Gastrocnemius medialis (tissue), 4 donors: ENCODE measurements at places on chromosomes 2 and 18.

GRCh38 chr2:70557171-70557838, 3.7 kb upstream of the TGFA start:
- peaks cover 7% of the 10 kb centered on the region for H3K4me1 ChIP-seq
- H3K27me3 ChIP-seq, result peaks cover 14% of the 10 kb centered on the region
- H3K27ac ChIP-seq, result no peak overlapping the region
- H3K36me3 ChIP-seq, result no peaks in the 10 kb centered on the region
- no peak for DNase-seq

DNA sequence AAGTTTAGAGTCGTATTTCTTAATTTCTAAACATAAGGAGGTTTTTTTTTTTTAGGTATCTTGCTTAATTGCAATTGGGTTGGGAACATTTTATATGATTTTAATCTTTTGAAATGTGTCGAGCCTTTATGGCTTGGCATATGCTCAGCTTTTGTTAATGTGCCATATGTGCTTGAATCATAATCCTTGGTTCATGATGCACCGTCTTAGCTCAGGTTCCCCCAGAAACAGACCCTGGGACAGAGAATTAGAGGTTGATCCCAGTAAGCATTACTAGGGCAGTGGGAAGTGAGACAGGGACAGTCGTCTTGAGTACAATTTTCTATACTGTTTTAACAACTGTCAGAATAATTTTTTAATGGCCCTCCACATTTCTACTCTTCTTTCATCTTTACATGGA, 9.3 kb downstream of the CHCHD5 start:
- H3K36me3 ChIP-seq, result peaks cover 22% of the 10 kb centered on the region
- no peak for DNase-seq
- no peak overlapping the region for H3K4me3 ChIP-seq
- H3K27ac ChIP-seq, result no peak overlapping the region
- H3K4me1 ChIP-seq, result peaks cover 4% of the 10 kb centered on the region

GRCh38 chr2:96565111-96565510, 28.6 kb downstream of the ARID5A start:
- H3K27ac ChIP-seq, result no peak overlapping the region
- DNase-seq, result no peak

- H3K27me3 ChIP-seq, result peaks cover 12% of the 10 kb centered on the region
- no peak overlapping the region for H3K27ac ChIP-seq
- DNase-seq, result no peak
- H3K4me1 ChIP-seq, result no peaks in the 10 kb centered on the region
- H3K4me3 ChIP-seq, result no peak overlapping the region
Observed at GRCh38 chr18:72542984-72543356, 1.2 kb downstream of the CBLN2 start.

- no peak overlapping the region for H3K27ac ChIP-seq
- H3K36me3 ChIP-seq, result no peaks in the 10 kb centered on the region
- no peaks in the 10 kb centered on the region for H3K4me1 ChIP-seq
- H3K4me3 ChIP-seq, result no peak overlapping the region
- DNase-seq, result no peak
Observed at GRCh38 chr18:74082742-74083556, 64.7 kb downstream of the FBXO15 start.

- no peak for DNase-seq
- no peak overlapping the region for H3K4me3 ChIP-seq
- H3K27me3 ChIP-seq, result no peaks in the 10 kb centered on the region
- no peaks in the 10 kb centered on the region for H3K36me3 ChIP-seq
Observed at GRCh38 chr18:70453058-70453775, 164.4 kb downstream of the SOCS6 start.

DNA sequence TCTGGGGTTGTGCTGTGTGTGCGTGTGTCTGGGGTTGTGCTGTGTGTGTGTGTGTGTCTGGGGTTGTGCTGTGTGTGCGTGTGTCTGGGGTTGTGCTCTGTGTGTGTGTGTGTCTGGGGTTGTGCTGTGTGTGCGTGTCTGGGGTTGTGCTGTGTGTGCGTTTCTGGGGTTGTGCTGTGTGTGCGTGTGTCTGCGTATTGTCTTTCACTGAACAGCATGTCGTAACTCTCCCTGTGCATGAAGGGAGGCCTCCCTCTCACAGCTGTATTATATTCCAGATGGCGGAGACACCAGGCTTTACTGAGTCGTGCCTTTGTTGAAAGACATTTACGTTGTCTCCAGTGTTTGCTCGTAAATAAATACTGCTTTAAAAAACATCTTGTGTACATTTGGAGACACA, 5.9 kb downstream of the ACKR3 start:
- H3K4me1 ChIP-seq, result peaks cover 23% of the 10 kb centered on the region
- DNase-seq, result no peak
- no peak overlapping the region for H3K4me3 ChIP-seq
- peaks cover 2% of the 10 kb centered on the region for H3K36me3 ChIP-seq
- no peaks in the 10 kb centered on the region for H3K27me3 ChIP-seq

GRCh38 chr2:140383781-140384180, 1603.6 kb upstream of the NXPH2 start:
- no peak overlapping the region for H3K27ac ChIP-seq
- no peaks in the 10 kb centered on the region for H3K4me1 ChIP-seq
- H3K27me3 ChIP-seq, result no peaks in the 10 kb centered on the region
- no peak for DNase-seq

- H3K4me3 ChIP-seq, result no peak overlapping the region
- no peaks in the 10 kb centered on the region for H3K4me1 ChIP-seq
- H3K27ac ChIP-seq, result no peak overlapping the region
- H3K27me3 ChIP-seq, result no peaks in the 10 kb centered on the region
- DNase-seq, result no peak
- H3K36me3 ChIP-seq, result no peaks in the 10 kb centered on the region
Observed at GRCh38 chr2:33735096-33735495, 136.0 kb upstream of the FAM98A start.

GRCh38 chr2:186695081-186695756, 1.4 kb downstream of the FAM171B start:
- DNase-seq, result no peak
- H3K36me3 ChIP-seq, result no peaks in the 10 kb centered on the region
- H3K27ac ChIP-seq, result no peak overlapping the region
- peak overlapping the region; percentile 58 for H3K4me3 ChIP-seq
- no peaks in the 10 kb centered on the region for H3K4me1 ChIP-seq

- no peak for DNase-seq
- no peaks in the 10 kb centered on the region for H3K4me1 ChIP-seq
- H3K27me3 ChIP-seq, result no peaks in the 10 kb centered on the region
- H3K4me3 ChIP-seq, result no peak overlapping the region
- no peaks in the 10 kb centered on the region for H3K36me3 ChIP-seq
Observed at GRCh38 chr2:72841462-72842125, 15.8 kb upstream of the EXOC6B start.

DNA sequence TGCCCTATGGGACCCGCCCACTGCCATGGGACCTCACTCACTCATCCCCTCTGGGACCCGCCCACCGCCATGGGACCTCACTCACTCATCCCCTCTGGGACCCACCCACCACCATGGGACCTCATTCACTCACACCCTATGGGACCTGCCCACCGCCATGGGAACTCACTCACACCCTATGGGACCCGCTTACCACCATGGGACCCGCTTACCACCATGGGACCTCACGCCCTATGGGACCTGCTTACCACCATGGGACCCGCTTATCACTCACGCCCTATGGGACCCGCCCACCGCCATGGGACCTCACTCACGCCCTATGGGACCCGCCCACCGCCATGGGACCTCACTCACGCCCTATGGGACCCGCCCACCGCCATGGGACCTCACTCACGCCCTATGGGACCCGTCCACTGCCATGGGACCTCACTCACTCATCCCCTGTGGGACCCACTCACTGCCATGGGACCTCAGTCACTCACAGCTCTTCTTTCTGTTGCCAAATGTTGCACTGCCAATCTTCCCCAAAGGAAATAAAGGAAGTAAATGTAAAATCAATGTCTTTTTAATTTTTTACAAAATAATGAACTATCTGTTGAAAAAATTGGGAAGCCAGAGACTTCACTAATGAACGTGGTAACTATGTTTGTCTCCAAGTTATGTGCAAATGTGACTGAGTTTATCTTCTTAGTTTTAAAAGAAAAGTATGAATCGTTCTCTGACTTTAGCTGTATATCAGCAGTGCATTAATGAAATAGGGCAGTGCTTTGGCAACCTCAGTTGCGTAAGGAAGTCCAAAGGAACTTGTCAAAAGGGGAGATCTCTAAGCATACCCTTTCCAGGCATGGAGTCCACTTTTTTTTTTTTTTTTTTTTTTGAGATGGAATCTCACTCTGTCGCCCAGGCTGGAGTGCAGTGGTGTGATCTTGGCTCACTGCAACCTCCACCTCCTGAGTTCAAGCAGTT, 101.5 kb upstream of the MGAT5 start:
- H3K36me3 ChIP-seq, result no peaks in the 10 kb centered on the region
- no peaks in the 10 kb centered on the region for H3K27me3 ChIP-seq
- H3K4me1 ChIP-seq, result peaks cover 5% of the 10 kb centered on the region
- no peak overlapping the region for H3K27ac ChIP-seq
- DNase-seq, result no peak

GRCh38 chr18:1244397-1245122, 339.9 kb downstream of the ADCYAP1 start:
- H3K27ac ChIP-seq, result no peak overlapping the region
- H3K27me3 ChIP-seq, result no peaks in the 10 kb centered on the region
- H3K36me3 ChIP-seq, result no peaks in the 10 kb centered on the region

- DNase-seq, result no peak
- H3K4me3 ChIP-seq, result no peak overlapping the region
- H3K36me3 ChIP-seq, result no peaks in the 10 kb centered on the region
- no peak overlapping the region for H3K27ac ChIP-seq
- H3K27me3 ChIP-seq, result no peaks in the 10 kb centered on the region
- no peaks in the 10 kb centered on the region for H3K4me1 ChIP-seq
Observed at GRCh38 chr2:229612384-229612971, 101.9 kb downstream of the DNER start.

DNA sequence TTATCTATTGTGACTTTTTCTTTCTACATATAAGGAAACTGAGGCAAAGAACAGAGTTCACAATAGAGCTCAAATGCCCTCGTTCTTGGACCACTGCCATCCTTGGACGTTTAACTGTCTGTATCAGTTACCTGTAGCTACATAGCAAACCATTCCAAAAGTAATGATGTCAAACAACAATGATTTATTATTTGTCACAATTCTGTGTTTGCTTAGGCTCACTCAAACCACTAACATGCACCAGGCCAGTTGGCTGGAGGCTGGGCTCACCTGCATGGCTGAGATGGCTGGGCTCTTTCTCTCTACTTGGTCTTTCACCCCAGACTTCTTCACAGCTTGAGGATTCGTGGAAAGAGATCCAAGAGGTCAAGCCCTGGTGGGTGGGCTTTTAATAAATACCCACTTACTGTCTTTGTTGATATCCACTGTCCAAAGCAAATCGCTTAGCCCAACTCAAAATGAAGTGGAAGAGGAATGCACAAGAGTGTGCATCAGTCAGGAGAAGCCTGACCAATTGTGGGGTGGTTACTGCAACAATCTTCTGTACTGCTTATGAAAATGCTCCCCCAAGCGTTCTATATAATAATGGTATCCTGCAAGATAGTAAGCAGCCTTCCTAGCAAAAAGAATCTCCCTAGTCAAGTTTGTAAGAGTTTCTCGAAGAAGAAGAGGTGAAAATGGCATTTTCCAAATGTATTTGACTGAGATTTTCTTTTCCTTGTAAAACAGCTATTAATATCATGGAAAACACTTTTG, 163.5 kb upstream of the NT5C1B start:
- peaks cover 26% of the 10 kb centered on the region for H3K4me1 ChIP-seq
- no peak for DNase-seq
- no peaks in the 10 kb centered on the region for H3K36me3 ChIP-seq
- H3K27me3 ChIP-seq, result no peaks in the 10 kb centered on the region
- H3K27ac ChIP-seq, result peak overlapping the region; percentile 40

DNA sequence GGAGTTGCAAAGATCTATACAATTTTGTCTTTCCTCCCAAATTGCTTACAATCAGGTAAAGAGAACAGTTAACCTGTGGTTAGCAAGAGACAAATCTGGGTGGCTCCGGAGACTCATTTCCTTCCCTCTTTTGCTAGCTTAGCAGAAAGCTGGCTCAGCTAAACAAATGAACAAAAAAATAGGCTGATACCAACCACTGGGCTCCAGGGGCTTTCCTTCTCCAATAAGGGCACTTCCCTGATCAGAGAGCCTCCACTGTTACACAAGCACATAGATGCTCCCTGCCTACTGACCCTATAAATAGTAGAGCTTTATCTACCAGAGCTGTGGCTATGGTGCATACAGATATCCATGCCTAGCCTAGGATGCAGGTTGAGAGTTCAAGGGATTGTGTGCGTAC, 90.1 kb upstream of the ARL5A start:
- no peak overlapping the region for H3K4me3 ChIP-seq
- no peaks in the 10 kb centered on the region for H3K27me3 ChIP-seq
- no peak overlapping the region for H3K27ac ChIP-seq
- DNase-seq, result no peak

DNA sequence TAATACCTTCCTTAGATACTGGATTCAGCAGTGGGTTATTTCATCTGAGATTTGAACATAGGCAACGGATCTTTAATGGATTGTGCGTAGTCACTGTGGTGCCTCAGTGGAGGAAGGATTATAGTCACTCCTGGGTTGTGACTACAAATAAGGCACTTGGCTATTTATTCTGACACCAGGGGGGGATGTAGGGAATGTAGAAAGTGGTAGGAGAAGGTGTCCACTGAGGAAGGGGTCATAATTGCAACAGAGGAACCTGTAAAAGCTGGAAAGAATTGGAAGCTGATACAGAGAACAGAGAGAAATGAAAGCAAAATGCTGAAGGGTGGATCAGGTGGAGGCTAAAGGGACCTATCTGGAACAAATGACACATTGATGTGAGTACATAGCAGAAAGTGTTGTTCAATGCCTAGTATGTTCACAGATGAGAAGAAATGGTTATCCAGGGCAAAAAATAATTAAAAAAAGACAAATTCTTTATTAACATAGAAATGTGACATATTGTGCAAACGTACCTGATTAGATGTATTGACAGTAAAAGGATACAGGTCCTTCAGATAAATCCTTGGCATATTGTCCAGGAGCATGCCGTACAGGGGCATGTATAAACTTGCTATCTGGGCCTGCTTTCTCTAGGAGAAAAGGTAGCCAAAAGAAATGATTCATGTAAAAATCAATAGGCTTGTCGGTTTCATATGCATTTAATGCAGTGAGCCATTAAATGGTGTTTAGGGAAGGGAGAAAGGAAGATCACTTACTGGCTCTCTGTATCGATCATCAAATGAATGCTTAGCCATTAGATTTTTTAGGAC, 91.2 kb upstream of the CCDC195 start:
- no peak overlapping the region for H3K27ac ChIP-seq
- no peaks in the 10 kb centered on the region for H3K27me3 ChIP-seq
- no peaks in the 10 kb centered on the region for H3K4me1 ChIP-seq
- no peaks in the 10 kb centered on the region for H3K36me3 ChIP-seq
- no peak for DNase-seq

DNA sequence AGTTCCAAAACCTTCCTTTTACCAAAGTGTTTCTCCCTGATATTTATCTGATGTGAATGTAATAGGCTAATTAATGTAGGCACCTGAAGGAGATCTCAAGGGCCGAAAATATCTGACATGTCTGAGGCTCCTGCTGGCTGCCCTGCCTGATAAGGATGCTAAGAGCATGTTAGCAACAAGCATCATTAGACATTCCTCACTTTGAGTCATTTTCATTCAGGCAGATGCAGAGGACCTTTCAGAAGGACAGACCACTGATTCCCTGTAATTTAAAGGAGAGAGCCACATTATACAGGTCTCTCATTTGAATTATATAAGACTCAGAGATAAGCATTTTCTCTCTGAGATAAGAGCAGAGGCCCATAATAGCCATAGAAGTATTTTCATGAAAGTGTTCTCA, 222.4 kb upstream of the NCKAP5 start:
- no peaks in the 10 kb centered on the region for H3K27me3 ChIP-seq
- H3K4me1 ChIP-seq, result no peaks in the 10 kb centered on the region
- no peak overlapping the region for H3K27ac ChIP-seq
- no peak for DNase-seq

- DNase-seq, result no peak
- H3K4me3 ChIP-seq, result no peak overlapping the region
Observed at GRCh38 chr18:48310999-48311398, 98.2 kb downstream of the ZBTB7C start.
